T-cell (primary cell): ENCODE measurements at places on chromosomes 12 and 14. TPM values are rescaled to one million over a fixed set of nuclear protein-coding genes. Genes with fewer than 3 reads are reported as not detected.

Gene TAS2R7
- total RNA-seq = not detected

Gene RNASE12
- not detected for total RNA-seq

Gene ZNF641
- total RNA-seq = 44.9 TPM

Gene KRT6C
- total RNA-seq = not detected

DNA sequence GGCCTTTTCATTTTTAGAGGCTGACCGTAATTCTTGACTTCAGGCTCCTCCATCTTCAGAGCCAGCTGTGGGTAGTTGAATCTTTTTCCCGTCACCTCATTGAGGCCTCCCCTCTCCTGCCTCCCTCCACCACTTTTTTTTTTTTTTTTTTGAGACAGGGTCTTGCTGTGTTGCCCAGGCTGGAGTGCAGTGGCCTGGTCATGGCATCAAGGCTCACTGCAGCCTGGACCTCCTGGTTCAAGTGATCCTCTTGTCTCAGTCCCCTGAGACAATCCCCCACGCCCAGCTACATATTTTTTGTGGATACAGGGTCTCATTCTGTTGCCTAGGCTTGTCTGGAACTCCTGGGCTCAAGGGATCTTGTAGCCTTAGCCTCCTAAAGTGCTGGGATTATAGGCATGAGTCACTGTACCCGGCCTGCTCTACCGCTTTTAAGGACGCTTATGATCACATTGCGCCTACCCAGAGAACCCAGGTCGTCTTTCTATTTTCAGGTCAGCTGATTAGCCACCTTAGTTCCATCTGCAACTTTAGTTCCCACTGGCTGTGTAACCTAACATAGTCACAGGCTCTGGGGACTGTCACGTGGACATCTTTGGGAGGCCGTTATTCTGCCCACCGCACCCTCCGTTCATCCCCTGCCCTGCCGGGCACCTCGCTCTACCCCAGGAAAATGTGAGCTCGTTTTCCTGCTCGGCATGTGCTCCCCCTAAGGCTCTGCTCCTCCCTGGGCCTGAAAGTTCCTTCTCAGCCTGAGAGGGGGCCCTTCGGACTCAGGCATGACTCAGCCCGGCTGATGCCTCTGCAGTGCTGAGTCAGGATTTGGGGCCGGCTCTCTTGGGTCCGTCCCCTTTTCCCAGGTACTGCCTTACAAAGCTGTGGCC lies 13.4 kb downstream of the TNFAIP2 start:
- H3K27ac ChIP-seq = no peak overlapping the region
- H3K4me1 ChIP-seq = no peaks in the 10 kb centered on the region
- no peak for DNase-seq
- H3K4me3 ChIP-seq = no peak overlapping the region

- H3K27me3 ChIP-seq = no peaks in the 10 kb centered on the region
- no peak overlapping the region for H3K4me3 ChIP-seq
- peaks cover 19% of the 10 kb centered on the region for H3K36me3 ChIP-seq
- no peak overlapping the region for H3K27ac ChIP-seq
- H3K4me1 ChIP-seq = peaks cover 9% of the 10 kb centered on the region
- DNase-seq = no peak
Measured at GRCh38 chr14:23563473-23564180, 4.0 kb downstream of the AP1G2 start.

GRCh38 chr14:91016800-91017410 lies 43.5 kb downstream of the RPS6KA5 start:
- peaks cover 4% of the 10 kb centered on the region for H3K36me3 ChIP-seq
- peaks cover 6% of the 10 kb centered on the region for H3K4me1 ChIP-seq
- H3K4me3 ChIP-seq = no peak overlapping the region
- no peak for DNase-seq
